ENCODE measurements at places on chromosomes 7 and 10.

DNA sequence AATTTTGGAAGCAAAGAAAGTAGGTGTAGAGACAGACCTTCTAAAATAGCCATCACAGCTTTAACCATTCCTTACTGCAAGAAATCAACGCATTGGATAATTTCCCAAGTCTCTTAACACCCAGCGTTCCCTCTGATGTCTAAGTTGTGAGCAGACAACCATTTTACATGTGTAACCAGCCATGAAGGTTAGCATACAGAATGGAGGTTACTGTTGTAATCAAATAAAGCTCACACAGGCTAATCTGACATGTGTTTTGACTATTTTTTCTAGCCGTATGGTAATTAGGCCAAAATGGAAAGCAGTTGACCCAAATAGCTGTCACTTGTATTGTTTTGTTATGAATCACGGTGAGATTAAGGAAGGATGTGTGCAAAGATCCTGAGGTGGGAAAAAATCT is 336.4 kb downstream of the RNLS start:
- DNase-seq = no peak

- DNase-seq = no peak
Measured at GRCh38 chr10:24894728-24895127, 57.7 kb downstream of the PRTFDC1 start.

DNA sequence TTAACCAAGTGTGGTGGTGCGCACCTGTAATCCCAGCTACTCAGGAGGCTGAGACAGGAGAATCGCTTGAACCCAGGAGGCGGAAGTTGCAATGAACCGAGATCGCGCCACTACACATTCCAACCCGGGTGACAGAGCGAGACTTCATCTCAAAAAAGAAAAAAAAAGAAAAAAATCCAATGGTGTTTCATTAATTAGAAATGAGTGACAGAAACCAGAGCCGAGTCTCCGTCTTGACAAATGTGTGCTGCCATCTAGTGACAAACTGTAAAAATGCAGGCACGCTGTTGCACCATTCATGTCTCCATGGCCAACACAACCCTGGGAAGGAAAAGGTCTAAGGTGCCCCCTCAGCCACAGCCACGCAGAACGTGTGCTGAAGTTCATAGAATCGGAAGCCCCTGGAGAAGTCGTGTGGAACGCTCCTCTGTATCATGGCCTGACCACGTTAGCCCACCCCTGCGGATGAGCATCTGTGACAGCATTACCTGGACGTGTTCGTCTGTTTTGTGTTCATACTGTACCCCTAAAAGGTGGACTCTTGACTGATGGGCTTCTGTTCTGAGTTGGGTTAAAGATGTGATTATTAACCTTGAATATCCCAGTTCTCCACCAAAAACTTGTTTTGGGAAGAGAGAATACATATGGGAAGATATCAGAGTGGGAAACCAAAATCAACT is 94.9 kb downstream of the LYZL2 start:
- peak; percentile 49 for DNase-seq

- DNase-seq = no peak
Measured at GRCh38 chr10:120221873-120222485, 235.0 kb upstream of the PLPP4 start.

- no peak for DNase-seq
Measured at GRCh38 chr10:52999258-52999657, 226.7 kb upstream of the MBL2 start.

- DNase-seq = no peak
Measured at GRCh38 chr10:85900061-85900460, 466.5 kb downstream of the GRID1 start.

DNA sequence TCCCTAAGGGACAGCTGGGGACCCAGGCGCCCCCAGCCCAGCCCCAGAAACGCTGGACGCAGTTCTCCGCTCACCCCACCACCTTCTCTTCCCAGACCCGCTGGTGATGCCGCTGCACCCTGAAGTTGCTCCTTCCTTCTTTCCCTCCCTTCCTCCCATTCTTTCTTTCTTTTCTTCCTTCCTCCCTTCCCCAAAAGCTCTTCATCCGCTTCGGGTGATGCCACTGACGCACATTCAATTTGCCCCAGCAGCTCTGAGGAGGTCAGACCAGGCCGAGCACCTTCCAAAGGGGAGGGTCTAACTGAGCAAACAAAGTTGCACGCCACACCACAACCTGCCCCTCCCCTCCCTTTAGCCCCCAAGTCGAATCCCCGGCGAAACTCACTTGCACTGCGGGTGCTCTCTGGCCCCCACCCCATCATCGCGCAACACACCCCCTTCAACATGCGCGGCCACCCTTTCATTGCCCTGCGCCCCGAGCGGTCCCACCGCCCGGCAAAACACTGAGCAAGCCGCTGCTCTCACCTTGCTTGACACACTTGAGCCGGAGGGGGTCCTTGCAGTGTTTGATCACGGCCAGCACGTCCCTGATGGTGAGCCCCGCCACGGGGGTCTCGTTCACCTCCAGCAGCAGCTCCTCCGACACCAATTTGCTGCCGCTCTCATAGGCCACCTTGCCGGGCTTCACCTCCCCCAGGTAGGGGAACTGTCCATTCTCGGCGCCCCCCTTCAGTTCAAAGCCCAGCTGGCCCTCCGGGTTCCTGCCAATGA is 787 bp downstream of the MAGI2 start:
- no peak for DNase-seq

GRCh38 chr10:29719281-29719675 is 84.5 kb upstream of the SVIL start:
- DNase-seq = no peak

- no peak for DNase-seq
Measured at GRCh38 chr7:43076189-43076605, 36.2 kb upstream of the HECW1 start.

DNA sequence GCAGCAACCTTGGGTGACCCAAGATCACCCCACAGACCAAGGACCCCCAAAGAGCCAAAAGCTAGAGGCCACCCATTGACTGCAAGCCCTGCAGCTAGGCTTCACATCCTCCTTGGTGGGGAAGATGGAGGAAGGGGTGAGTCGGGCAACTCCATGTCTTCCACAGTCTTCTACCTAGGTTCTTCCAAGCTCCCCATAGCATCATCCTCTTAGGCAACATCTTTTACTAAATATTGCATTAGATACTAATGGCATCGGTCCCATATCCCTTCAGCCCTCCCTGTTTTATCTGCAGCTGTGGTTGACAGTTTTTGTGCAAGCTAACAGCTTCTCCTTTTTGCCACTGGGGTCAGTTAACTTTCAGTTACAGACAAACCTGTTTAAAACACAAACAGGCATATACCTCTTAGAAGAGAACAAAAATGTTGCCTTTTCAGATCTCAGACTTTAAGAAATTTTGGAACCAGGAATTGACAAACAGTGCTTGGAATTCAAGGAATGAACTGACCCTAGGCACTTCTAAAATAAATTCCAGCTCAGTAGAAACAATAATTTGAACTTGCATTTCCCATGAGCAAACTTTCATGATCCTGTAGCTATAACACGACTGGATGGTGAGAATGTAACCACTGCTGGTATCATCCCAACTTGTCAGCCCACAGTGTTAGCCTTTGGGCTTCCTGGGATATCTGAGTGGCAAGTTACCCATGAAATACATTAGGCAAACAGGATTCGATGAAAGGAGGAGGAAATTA is 33.9 kb upstream of the MSMB start:
- DNase-seq = no peak

- no peak for DNase-seq
Measured at GRCh38 chr7:141366091-141366621, 185.1 kb upstream of the AGK start.

DNA sequence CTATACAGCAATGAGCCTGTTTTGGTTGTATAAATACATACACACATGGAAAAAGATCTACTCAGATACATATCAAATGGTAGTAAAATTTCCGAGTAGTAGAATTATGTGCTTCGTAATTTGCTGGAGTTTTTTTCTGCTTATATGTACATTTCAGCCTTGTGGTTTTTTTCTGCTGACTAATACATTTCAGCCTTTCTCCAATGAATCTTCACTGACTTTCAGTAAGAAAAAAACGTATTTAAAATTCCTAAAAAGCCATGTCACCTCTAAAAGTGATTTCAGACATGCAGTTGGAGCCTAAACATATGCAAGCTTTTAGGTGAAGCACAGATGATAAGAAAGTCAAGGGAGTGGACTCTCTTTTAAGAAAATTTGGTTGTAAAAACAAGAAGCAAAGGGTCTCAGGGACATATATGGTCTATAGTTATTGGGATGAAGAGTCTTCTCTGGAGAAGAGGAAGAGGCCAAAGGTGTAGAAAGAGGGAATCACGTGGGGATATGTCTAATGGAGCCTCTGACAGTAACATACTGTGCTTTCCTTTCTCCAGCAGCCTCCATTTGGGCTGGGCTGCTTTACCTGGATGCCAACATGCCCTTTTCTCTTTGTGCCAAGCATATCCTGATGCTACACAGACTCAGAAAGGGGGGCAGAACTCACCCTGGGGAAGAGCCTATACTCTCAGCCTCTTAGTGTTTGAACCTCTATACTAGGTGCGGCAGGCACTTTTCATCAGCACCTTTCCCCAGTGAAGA is 2.4 kb downstream of the AMPH start:
- DNase-seq = no peak

DNA sequence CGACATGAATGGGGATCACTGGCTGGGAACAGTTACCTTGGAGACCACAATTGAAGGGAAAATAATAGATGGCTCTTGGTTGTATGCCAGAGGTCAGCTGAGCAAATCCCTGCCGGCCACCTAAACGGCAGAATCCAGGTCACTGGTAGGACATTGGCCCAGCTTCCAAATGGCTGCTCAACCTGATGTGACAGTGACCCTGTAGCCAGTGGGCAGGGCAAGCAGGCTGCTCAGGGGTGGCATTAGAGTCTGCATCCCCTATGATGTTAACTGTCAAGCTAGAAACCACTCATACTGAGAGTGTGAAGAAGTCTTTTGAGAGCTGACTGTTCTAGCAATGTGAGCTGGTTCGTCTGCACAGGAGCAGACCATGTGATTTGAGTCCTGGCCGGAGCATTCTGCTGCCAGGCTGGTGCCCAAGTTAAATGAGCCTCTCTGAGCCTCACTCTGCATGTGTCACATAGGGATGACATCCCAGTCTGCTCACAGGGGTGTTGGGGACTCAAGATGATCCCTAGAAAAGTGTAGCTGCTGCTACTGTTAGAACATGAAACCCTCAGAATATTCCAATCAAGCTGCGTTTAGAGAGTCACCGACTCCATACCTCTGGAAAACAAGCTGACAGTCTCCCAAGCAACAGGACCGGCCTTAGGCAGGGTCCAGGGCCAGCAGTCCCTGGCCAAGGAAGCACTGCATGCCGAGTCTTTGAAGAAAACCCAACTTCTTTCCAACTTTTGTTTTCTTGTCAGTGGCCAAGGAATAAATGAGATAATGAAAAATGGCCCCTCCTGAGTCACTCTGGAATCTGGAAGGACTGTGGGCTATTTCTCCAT is 69.7 kb downstream of the VWA2 start:
- peak; percentile 22 for DNase-seq

DNA sequence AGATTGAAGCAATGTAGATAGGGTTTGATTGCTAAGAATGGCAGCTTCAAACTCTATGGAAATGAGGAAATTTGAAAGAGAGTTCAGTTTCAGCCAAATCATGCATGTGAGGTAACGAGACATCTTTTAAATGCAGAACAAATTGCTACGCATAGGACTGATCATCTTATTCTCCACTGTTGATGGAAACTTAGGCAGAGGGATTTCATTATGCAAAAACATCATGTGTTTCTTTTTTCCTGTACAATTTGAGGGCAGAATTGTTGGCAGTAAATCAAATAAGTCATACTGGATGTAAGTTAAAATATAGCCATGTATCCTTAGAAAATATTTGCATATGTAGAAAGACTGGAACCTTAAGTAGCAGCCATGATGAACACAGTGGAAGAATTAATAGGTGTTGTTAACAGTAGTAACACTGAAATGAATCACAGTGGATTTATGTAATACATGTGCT is 327.4 kb downstream of the CDK14 start:
- DNase-seq = no peak

DNA sequence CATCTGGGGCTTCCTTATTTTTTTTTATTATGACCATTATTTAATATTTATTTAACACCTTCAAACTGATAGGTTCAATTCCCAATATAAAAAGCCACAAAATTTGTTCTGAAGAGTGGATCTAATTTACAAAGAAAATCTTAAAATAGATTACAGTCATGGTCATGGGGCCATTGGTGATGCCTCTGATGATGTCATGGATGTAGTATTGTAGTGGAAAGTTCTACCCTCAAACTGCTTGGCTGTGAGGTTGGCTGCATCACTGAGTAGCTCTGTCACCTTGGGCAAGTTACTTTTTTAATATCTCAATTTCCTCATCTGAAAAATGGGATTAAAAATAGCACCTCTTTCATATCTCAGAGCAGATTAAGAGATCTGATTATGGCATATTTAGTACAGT is 128.5 kb downstream of the DKK1 start:
- no peak for DNase-seq

- peak; percentile 27 for DNase-seq
Measured at GRCh38 chr7:121624958-121625357, 228.8 kb upstream of the FAM3C start.

GRCh38 chr10:110701617-110701971 is 57.5 kb downstream of the RBM20 start:
- no peak for DNase-seq

DNA sequence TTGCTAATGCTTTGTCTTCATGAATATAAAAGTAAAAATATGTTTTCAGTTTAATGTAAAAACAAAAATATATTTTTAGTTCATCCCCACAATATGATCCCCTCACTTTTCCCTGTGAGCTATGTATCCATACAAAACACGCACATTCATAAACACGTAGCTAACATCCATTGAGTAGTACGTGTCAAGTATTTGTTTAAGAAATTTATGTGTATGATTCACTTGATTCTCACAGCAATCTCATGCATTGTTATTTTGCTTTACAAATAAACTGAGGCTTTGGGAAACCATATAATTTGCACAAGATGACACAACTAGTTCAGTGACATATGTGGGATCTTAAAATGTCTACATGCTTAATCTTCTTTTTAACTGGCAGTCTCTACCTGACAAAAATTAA is 329.6 kb upstream of the SEMA3C start:
- no peak for DNase-seq

DNA sequence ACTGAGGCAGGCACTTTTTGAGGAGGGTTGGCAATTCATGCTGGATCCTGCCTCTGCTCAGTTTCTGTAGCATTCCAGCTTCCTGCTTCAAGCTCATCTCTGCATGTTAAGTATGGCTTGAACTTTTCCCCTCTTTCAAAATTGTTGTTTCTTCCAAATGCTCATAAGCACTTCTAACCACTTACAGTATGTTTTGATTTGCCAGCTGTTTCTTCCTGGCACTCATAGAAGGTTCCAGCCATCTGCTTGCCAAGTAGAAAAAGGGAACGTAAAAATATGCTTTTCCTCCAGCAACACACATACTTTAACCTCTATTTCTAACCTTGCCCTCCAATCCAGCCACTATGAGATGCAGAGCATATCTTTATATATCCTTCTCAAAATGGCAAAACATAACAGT is 692.6 kb upstream of the COBL start:
- no peak for DNase-seq

GRCh38 chr7:106865130-106866041 is at the start of gene PIK3CG:
Gene PIK3CG (plus strand): TSS chr7:106865282. CDS start chr7:106867562, 2,280 bp downstream.
- no peak for DNase-seq

GRCh38 chr10:101027106-101027720 is 3.7 kb downstream of the PDZD7 start:
- DNase-seq = no peak

- DNase-seq = no peak
Measured at GRCh38 chr10:53298443-53298842, 525.9 kb upstream of the MBL2 start.

GRCh38 chr10:129713659-129714265 is 246.7 kb downstream of the MGMT start:
- DNase-seq = no peak

Measured in head of caudate nucleus (tissue), 42 donors.